ENCODE measurements at places on chromosomes 6 and 20.

DNA sequence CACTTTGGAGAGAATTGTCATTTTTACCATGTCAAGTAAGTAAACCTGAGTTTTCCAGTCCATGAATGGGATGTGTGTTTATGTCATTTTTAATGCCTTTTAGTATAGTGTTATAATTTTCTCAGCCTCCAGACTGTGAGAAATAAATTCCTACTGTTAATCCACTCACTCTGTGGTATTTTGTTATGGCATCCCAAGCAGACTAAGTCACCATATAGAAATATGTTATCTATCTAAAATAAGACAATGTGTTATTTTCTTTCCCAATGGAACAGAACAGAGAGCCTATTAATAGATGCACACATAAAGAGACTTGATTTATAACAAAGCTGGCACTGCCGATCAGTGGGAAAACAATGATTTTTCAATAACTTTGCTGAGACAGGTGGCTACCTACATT, 70.2 kb upstream of the SLC4A11 start:
- DNase-seq, result no peak

- no peak for DNase-seq
Observed at GRCh38 chr6:47700053-47700452, 1.7 kb downstream of the ADGRF4 start.

- no peak for DNase-seq
Observed at GRCh38 chr6:25301362-25301761, 22.2 kb downstream of the CARMIL1 start.

DNA sequence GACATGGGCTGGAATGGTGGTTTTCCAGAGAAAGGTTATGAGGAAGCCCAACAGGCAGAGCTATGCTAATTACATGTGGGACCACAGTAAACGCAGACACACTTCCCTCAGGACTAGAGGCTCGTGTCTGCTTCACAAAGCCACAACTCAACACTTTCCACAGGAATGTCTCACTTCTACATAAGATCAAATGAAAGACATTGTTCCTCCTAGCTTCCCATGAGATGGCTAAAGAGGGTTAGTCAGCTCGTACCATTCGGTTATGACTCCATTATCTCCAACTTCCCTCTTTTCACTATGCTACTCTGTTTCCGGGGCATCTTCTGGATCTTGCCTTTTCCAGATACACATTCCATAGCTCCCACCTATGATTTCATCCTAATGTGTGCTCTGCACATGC, 29.1 kb upstream of the ZC3H12D start:
- no peak for DNase-seq

- no peak for DNase-seq
Observed at GRCh38 chr6:112846681-112847080, 499.6 kb downstream of the RFPL4B start.

GRCh38 chr20:41350408-41350962, 9.9 kb downstream of the LPIN3 start:
- DNase-seq, result no peak

GRCh38 chr6:146202570-146202969, 173.7 kb downstream of the GRM1 start:
- no peak for DNase-seq

DNA sequence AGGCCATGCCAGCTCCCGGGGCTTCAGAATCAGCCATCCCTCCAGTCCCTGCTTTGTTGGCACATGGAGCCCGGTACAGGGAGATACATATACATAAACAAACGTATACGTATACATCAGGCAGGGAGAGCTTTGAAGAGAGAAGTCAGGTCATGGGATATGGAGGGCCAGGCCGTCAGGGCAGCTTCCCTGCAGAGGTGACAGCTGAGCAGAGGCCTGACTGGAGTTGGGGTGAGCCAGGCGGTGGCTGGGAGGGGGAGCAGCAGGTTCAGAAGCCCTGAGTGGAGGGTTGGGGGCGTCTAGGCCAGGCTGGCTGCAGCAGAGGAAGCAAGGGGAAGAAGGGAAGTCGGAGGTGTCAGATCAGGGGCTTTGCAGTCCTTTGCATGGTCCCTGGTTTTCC, 61.7 kb downstream of the STK35 start:
- DNase-seq, result no peak

DNA sequence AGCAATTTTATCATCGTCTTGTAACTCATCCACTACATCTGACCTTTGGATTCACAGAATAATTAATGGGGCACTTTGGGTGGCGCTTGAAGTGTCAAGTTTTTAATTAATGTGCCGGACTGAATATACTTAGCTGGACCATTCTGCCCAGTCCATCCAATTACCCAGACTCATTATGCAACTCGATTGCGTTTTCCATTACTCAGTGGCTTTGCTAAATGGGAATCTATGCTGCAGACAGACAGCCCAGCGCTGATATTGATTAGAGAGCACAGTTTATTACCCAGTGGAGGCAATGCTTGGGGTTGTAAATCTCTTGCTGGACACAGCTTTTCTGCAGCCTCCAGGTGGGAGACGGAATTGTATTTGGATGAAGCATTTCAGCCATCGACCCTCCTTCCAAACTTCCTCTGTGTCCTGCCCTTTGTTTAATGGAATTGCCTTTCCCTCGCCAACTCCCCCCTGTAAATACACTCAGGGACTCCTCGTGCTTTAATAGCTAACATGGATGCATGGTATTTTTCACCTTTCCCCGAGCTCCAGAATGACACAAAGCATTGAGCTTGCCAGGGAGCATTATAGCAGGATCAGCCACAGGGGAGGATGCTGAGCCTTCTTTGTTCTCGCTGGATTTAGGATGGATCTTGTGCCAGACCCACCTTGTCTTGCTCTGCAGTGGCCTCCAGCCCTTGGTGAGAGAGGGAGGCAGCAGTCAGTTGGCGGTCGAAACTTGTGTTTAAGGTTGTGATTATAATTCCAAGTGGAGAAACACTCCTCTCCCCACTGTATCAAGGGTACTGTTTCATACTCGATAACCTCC, 59.7 kb downstream of the EDN3 start:
- DNase-seq, result no peak

GRCh38 chr6:64249115-64249514, 613.5 kb downstream of the PHF3 start:
- no peak for DNase-seq

DNA sequence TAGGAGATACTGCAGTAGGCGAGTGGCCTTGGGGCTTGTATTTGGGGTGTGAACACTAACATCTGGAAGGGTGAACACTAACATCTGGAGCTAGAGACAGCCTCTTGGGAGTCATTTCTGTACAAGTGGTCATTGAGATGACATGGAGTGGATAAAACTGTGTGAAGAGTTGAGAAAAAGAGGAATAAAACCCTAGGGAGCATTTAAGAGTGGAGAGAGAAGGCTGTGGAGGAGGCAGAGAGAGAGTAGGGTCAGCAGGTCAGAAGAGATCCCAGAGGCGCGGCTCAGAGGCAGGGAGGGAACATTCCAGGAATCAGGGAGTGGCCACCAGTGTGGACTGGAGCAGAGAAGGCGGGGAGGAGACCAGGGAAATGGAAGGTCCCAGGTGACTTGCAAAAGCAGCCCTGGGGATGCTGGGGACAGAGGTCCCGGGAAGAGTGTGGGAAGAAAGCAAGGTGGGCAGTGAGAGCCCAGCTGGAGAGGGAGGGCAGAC, 202.0 kb upstream of the RNF24 start:
- no peak for DNase-seq
